ENCODE measurements at places on chromosomes 1 and 21.
A peak's percentile ranks its signal among the peaks of the same experiment; 100 is the strongest.

GRCh38 chr1:181208967-181209366, 120.5 kb downstream of the IER5 start:
- peak; percentile 39 for DNase-seq

GRCh38 chr1:77175230-77175844, 43.9 kb downstream of the PIGK start:
- DNase-seq: no peak

GRCh38 chr1:187167555-187167954, 338.8 kb downstream of the PLA2G4A start:
- no peak for DNase-seq

GRCh38 chr1:238399558-238399957, 508.8 kb upstream of the ZP4 start:
- no peak for DNase-seq

GRCh38 chr1:53078333-53079101, 16.5 kb downstream of the PODN start:
- DNase-seq: no peak

- DNase-seq: no peak
These were observed 104.5 kb downstream of the NGF start for GRCh38 chr1:115233598-115233997.

DNA sequence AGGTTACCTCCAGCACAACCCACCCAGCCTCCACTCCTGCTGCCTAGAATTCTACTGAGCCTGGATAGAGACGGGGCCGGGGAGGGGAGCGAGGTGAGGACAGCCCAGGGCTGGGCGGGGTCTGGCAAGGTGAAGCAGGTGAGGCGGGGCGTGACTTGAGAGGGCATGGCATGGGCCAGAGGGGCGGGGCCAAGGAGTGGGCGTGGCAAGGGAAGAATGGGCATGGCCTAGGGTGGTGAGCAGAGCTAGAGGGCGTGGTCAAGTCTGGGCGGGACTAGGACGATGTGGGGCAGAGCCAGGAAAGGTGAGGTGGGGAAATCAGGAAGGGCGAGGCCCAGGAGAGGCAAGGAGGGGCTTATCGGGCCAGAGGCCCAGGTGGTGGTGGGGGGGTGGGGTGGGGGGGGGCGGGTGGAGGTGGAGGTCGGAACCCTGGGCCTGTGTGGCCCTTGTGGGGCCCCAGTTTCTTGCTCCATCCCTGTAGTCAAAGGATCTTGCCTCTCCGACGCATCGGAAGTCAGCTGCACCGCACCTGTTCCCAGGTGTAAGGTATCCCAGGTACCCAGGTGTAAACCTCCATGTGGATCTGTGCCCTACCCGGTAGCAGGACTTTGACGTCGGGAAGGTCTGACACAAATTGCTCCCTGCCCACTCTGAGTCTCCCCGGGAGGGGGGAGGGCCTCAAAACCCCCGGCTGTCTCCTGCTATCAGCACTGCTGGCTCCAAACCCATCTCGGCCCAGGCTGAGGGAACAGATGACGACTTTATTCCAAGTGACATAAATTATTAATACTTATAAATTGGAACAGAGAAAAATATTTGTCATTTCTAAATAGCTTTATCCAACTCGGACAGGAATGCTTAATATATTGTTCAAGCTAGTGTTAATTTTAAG, 32.9 kb upstream of the UTS2 start:
- DNase-seq: no peak

- no peak for DNase-seq
These were observed 355.5 kb downstream of the HLX start for GRCh38 chr1:221234791-221235190.

DNA sequence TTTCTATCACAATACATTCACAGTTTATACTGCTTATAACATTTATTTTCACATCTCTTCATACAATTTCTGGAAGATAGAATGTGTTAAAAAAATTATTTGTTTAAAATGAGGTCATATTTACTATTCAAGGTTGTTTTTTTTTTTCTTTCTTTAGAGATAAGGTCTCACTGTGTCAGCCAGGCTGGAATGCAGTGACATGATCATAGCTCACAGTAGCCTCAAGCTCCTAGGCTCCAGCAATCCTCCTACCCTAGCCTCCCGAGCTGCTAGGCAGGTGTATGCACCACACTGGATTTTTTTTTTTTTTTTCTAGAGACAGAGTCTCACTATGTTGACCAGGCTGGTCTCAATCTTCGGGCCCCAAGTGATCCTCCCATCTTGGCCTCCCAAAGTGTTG, 19.0 kb upstream of the RNF11 start:
- no peak for DNase-seq

GRCh38 chr1:27074175-27074780, 61.6 kb upstream of the TENT5B start:
- no peak for DNase-seq

DNA sequence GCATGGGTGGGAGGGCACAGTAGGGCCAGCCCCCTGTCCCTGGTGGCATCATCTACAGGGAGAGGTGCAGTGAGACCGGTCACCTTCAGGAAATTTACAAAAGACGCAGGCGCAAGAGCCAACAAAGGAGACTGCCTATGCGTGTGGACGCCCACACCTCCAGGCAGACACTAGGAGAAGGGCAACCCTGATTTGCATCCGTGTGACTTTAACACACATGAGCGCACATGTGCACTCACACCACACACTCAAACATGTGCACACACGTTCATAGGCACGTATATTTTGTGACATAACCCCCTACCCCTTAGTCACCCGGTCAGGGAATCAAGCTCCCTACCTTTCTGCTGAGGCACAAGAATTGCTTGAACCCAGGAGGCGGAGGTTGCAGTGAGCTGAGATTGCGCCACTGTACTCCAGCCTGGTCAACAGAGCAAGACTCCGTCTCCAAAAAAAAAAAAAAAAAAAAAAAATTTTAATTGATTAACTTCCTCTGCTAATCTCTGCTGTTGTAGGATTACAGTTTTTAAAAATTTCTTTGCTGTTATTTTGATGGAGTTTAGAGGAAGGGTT, 84.7 kb upstream of the SLC25A33 start:
- DNase-seq: no peak

- no peak for DNase-seq
These were observed 11.3 kb upstream of the ADORA1 start for GRCh38 chr1:203116091-203116820.

GRCh38 chr1:11598461-11598860, 55.8 kb downstream of the FBXO2 start:
- no peak for DNase-seq

GRCh38 chr1:228453022-228453560, 34.1 kb upstream of the RNF187 start:
- no peak for DNase-seq

- DNase-seq: no peak
These were observed 256.9 kb upstream of the DUSP10 start for GRCh38 chr1:221998781-221999180.

DNA sequence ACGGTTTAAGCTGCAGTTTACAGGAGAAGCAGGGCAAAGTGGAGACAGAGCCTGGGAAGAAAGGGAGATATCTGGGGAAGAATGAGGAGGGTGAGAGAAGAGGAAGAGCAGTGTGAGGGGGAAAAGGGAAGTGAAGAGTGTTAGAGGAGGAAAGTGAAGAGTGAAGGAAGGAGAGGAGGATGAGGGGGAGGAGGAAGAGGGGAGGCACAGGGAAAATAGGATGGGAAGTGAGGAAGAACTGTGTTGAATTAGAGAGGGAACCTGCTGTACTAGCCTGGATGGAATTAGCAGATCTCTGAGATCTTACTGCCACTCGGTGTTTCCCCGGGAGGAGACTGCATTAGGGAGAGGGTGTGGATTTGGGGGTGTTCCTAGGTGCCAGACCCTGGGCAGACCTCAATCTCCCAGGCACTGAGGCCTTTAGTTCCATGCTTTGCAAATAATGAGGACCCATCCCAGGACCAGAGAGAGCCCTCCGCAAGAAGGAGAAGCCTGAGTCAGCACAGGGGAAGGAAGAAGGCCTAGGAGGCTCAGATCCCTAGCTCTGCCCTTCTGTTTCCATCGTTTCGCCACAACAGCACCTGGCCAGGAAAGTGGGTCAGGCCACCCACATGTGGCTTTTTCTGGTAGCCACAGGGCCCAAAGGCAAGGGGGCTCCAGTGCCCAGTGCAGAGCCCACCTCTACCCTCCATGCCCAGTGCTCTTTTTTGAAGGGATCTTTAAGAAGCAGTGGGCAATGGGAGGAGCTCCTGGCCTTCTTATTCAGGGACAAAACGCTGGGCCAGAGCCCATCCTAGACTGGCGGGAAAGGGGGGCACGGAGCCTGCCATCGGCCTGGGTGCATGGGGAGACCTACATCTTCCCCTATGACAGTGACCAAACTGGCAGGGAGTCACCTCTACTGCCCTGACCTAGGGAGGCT, 2.0 kb downstream of the LRRN2 start:
- DNase-seq: no peak

DNA sequence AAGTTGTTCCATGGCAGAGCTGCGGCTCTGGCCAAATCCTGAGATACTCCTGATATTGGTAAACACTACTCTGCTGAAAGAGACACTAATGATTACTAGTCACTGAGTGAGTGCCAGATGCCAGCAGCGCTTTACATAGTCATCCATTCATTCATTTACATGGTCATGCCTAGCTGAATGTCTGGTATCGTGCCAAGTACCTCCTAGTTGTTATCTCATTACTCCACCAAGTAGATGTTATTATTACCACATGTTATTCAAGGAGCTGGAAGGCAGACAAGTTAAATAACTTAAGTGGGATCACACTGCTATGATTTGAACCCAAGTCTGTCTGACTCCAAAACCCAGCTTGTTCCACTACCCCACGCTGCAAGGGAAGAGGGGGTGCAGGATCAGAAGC, 4.7 kb downstream of the OLFML2B start:
- peak; percentile 97 for DNase-seq

Data from NCI-H1694 treated with DMSO at 0.1 percent for 48 hours (cell line).